Cardiac septum (tissue), 1 donor: ENCODE measurements at places on chromosomes 3 and 15. TPM values are rescaled to one million over a fixed set of nuclear protein-coding genes. Genes with fewer than 3 reads are reported as not detected.
A peak's percentile ranks its signal among the peaks of the same experiment; 100 is the strongest.

DNA sequence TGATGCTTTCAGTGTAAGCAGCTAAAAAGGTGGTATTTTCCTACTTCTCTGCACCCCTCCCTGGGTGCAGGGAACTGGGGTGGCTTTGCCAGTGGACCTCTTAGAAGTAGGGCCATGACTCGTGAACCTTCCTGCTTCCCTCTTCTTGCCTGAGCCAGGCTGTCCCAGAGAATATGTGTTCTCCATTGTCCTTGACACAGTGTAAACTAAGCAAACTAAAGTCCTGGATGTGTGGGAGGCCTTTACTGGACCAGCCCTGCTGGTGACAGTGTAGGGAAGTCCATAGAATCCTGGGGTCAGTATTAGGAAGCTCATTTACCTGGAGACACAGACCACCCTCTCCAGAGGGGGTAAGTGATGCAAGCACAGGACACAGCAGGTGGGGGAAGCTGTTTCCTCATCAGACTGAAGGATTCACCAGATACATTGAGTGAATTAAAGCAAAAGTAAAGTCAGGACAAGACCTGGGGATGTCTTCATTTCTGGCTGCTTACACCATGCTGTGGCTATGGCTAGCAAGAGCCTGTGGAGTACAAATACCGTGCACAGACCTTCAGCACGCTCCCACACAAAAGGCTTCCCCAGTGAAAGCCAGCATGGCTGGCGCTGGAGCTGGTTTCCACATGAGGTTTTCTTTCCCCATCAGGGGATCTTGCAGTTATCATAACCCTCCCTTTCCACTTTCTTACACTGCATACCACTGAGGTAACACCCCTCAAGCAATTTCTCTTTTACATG is 64.8 kb upstream of the LPP start:
- no peak for DNase-seq

- DNase-seq: no peak
These were observed 54.2 kb downstream of the FLNB start for GRCh38 chr3:58062472-58062871.

The SOX14 gene
- not detected for total RNA-seq

- DNase-seq: peak; percentile 63
These were observed 17.5 kb upstream of the POC1A start for GRCh38 chr3:52171514-52172261.

The LRRIQ4 gene
- not detected for total RNA-seq

DNA sequence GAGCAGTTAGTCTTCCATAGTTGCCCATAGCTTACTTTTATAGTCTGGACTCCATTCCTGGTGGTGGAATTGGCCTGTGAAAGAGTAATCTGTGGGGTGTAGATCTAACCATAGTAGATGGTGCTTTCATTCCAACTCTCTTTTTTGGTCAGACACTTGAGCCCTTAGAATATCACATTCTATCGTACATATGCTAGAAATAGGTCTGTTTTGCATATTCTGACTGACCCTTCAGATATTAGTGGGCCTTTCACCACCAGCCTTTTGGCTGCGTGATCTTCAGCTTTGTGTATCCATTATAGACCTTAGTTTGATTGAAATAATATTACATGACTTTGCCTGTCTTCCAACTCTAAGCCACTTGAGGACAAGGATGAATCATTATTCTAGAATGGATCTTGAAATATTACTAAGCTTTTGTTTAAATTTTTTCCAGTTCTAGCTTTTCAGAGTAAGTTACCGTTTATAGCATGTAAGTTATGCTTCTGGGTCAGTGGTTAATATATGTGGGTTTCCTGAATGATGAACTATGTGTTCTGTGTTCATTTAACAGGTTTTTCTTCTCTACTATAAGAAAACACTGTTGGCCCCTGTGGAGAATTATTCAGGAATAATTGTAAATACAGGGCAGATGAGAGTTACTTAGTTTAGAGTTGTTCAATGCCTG is 8.7 kb downstream of the RAB7A start:
- DNase-seq: no peak

GRCh38 chr3:9875448-9875847 is 4.6 kb downstream of the CIDEC start:
- no peak for DNase-seq

GRCh38 chr3:114067804-114068203 is 11.3 kb downstream of the QTRT2 start:
- no peak for DNase-seq

The SERPINI2 gene
- 0.46 TPM for total RNA-seq

The SAMMSON gene
- total RNA-seq: 0.27 TPM

- no peak for DNase-seq
These were observed 428.8 kb upstream of the ONECUT1 start for GRCh38 chr15:53218666-53219580.

DNA sequence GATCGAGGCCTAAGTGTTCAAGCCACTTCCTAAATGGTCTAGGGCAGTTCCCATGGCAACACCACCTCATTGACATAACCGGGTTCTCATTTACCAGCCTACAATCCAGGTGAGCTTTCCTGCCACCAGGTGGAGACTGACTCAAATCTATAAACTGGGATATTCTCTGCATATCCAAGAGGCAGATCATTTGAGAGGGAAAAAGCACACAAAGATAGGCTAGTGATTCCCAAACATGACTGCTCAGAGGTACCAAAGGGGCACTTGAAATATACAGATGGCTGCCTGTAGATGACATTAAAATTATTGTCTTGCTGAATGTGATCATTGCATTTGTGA is 141.3 kb upstream of the PROK2 start:
- DNase-seq: no peak
